ENCODE measurements at places on chromosomes 12 and 14.

- no peak for DNase-seq
Observed at GRCh38 chr14:23513005-23513817, 38.4 kb downstream of the ZFHX2 start.

DNA sequence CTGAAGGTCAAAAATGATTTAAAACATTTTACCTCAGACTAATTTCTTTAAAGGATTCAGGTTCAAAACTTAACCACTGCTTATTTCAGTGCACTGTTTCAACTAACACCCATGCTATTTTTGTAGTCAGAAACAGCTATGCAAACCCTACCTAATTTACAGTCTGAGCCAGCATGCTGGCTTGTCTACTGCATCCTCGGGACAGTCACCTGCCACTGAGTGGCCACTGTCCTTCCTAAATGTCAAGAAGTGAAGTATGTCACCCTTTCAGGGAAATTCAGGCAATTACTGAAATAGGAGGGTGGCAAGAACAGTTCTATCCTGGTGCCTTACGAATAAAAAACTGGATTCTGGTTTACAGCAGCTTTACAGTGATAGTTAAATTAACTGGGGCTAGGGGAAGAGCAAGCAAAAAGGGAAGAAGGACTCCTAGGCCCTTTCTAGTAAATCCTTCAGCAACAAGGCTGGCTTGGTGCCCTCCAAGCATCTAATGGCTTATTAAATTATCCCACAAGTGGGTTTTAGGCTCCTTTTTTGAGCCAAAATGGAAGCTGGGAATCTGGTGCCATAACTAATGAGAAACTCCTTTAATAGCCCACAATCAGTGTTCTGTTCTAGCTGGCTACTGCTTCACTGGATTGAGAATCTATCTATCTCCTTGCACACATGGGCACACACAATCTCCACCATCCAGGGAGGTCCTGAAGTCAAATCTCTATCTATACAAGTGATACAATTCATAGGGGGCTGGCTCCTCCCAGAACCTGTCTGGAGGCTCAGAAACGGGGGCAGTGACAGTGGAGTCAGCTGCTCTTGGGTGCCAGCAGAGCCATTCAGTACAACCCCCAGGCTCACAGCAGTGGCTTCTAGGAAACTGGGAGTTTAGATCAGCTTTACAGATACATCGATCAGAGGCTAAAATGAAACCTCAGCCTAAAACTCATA lies 43.4 kb downstream of the SH2B3 start:
- no peak for DNase-seq

- no peak for DNase-seq
Observed at GRCh38 chr12:110846615-110847566, at the start of gene CCDC63. Gene CCDC63, plus strand, starts transcription at chr12:110846987. Its CDS starts 5,968 bp downstream, at chr12:110852955.

DNA sequence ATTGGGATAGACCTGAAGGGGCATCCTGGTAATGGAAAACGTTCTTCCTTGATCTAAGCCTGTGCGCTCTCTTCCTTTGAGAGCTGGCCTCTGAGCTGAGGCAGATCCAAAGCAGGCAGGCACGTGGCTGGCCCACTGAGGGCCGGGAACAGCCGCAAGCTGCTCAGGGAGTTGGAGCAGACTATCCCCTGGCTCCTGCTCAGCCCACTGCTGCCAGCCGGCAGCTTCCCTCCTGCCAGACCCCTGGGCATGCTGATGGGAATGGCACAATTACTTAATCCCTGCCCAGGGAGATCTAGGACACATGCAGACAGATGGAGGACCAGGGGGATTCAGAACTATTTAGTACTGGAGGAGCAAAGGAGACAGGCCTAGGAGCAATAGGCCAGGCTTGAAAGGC lies 14.4 kb downstream of the NEUROD4 start:
- DNase-seq: no peak

DNA sequence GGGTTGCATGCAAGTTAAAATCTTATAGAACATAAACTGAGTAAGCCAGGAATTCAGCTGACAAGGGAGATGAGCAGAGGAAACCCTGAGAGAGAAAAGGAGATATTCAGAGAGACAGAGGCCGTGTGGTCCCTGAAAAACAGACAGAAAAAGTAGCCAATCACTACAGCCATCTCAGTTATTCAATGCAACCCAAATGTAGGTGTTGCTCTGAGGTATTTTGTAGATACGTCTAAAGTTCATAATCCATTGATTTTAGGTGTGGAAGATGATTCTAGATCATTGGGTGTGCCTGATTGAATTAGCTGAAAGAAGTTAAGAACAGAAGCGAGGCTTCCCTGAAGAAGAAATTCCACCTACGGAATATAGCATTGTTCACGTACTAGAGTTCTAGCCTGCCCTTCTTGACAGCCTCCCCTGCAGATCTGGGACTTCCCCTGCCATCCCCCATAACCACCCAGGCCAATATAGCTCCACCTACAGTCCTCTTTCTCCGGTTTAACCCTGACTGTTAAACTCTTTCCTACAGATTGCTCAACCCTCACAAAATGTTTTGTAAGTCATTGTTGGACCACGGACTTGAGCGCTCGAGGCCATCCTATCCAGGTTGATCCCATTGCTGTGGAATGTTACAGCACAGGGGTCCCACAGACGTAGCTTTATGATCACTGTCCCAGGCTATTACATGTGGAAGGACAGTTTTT lies 21.7 kb downstream of the AICDA start:
- DNase-seq: no peak

- DNase-seq: no peak
Observed at GRCh38 chr12:113858841-113859386, 107.2 kb downstream of the RBM19 start.

GRCh38 chr12:117363056-117363662 lies 1.7 kb upstream of the NOS1 start:
- DNase-seq: no peak

DNA sequence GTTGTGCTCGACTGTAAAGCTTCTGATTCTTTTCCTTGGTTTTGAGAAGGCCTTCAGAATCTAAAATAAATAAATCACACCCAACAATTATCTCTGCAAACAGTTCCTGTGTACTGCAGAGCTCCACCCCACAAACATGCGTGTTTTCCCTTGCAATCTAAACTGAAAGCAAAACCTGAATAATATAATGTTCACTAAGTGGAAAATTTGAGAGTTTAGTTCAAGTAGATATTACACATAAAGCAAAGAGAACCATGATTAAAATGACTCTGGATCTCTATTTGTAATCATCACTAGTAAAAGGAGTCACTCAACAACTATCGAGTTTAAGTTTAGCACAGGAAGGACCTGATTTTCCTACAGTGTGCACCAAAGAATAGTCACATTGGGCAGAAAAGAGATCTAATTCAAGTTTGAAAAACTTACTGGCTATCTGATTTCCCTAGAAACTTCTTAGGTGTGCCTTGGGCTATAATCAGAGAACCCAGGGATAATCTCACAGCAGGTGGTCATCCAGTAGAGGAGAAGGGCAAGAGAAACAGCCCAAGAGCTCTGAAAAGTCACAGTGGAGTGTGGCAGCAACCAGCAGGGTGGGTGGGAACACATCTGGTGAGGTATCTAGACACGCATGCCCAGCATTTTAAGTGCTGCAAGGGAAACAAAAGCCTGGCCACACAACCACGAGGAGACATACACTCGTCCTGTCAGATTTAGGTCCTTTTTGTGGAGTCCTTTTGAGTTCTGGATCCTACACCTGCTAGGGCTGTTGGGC lies 25.4 kb downstream of the ATG14 start:
- no peak for DNase-seq

GRCh38 chr12:15522574-15523187 lies 200.4 kb downstream of the PTPRO start:
- DNase-seq: no peak

DNA sequence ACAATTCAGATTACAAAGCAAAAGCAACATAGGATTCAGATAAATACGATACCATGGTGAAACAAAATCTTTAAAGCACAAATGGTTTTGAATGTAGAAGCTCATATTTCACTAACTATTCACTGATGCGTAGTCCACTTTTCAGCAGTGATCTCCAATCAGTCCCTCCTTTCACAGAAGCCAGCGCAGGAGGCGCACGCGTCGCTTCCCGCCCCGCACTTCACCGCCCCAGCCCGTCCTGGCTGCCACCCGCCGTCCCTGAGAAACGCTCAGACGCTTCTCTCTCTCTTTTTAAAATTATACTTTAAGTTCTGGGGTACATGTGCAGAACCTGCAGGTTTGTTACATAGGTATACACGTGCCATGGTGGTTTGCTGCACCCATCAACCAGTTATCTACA lies 19.8 kb upstream of the CHFR start:
- DNase-seq: no peak

DNA sequence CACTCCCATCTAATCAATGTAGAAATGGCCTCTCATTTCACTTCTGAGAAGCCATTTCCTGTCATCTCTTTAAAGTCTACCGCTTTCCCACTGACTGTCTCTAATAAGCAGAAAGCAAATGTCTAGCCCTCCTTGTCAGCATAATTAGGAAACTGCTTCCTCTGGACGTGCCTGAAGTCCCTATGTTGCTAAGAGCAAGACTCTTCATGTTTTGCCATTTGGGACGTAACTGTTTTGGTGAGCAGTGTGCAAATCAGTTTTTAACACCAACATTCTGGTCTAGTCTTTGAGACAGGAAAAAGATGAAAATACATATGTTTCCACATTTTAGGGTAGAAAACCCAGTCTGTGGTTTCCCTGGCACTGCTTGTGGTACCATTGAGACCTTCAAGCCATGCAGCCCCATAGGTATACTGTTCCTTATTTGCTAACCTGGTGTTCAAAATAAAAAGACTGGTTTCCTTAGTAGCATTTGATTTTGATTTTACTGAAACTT lies 22.2 kb downstream of the IFNG start:
- DNase-seq: no peak

- no peak for DNase-seq
Observed at GRCh38 chr12:130752692-130753230, 36.7 kb upstream of the RIMBP2 start.

DNA sequence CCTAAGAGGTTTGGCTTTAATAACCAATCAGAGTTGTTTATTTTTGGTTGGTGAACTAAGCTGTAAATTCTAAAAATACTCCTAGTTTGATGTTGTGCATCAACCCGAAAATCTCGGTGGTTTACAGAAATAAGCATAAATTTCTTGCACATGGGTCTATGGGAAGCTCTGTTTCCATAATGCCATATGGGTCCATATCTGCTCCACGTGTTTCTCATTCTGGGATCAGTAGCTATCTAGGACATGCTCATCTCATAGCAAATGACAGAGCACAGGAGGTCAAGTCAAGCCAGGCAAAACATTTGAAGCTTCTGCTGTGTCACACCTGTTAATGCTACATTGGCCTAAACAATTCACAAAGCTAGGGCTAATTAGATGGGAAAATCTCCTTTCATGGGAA lies 23.1 kb downstream of the NUP37 start:
- no peak for DNase-seq

- DNase-seq: no peak
Observed at GRCh38 chr14:34081576-34082136, 130.8 kb upstream of the EGLN3 start.

GRCh38 chr12:15880721-15881120 lies 1.5 kb upstream of the STRAP start:
- no peak for DNase-seq

DNA sequence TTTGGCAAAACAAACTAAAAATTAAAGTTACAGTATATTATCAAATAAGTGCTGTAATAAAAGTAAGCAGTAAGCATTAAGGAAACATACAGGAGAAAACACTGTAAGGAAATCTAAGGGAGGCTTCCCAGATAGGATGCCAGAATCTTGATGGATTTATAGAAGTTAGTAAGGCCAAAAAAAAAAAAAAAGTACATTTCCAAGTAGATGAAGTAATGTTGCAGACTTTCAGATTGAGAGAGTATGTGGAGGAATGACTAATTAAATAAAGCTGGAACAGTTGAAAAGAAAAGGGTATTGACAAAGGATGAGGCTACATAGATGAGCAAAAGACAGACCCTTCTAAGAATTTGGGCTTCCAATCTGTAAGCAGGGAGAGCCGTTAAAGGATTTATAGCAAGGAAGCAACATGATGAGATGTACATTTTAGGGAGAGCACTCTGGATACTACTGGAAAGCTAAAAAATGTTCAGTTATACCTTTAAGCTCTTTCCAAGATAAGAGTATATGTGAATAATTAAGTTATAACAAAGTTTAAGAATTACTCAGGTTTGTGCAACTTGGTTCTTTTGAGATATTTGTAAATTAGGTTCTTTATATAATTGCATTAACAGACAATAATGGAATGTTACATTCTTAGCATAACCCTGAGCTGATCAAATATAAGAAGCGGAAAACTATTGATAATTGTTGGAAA lies 87.5 kb upstream of the MON2 start:
- DNase-seq: no peak

DNA sequence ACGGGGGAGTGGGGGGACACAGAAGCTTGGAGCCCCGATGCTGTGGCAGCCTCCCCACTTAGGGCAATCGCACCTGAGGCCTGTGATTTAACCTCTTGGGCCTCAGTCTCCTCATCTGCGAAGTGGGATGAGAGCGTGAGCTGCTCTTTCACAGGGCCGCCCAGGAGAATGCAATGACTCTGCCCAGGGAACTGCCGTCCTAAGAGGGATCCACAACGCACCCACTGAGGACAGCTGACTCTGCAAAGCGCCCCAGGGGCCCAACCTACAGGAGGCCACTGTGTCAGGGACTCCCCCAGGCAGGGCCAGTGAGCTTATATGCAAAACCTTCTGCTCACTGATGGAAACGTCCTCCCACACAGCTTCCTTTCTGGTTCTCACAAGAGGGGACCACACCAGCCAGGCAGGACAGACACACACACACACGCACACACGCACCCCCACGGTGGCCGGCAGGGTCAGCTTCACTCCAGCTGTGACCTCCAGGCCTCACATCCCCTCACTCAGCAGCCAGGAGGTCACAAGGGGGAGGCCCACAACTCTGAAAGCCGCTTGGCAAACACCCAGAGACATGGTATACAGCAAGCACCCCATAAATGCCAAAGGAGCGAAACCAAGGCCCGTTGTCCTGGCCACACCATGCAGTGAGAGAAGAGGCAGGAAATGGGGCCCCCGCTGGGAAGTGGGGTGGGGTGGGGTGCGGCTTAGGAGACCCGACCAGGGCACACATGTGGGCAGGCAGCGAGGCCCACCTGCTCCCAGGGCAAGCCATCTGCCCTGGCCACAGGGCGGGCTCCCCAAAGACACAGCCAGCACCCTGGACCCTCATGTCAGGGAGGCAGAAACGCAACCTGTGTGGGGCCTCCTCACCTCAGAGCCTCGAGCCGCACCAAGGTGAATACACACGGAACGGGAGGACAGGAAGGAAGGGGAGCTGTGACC lies 73.3 kb downstream of the NCOR2 start:
- no peak for DNase-seq

DNA sequence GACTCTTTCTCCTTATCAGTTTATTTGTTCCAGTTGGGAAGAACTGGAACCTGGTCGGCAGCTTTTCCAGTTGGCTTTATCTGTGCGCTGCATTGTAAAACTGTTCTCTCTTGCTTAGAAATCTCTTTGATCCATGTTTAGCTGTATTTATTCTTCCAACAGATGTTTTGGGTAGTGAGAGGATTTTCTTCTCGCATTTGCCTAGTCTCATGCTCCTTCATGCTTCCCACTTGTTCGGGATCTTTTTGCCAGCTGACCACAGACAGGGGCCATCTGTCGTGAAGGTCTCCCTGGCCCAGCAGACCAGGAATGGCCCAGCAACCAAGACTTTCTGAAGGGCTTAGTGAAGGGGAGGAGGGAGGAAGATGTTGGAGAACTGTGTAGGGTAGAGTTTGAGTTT lies 21.6 kb downstream of the NTF3 start:
- DNase-seq: no peak

Measured in cortex of kidney (tissue), 1 donor.